Cardiac fibroblast (primary cell): ENCODE measurements at places on chromosomes 16 and 17.
A peak's percentile ranks its signal among the peaks of the same experiment; 100 is the strongest.

DNA sequence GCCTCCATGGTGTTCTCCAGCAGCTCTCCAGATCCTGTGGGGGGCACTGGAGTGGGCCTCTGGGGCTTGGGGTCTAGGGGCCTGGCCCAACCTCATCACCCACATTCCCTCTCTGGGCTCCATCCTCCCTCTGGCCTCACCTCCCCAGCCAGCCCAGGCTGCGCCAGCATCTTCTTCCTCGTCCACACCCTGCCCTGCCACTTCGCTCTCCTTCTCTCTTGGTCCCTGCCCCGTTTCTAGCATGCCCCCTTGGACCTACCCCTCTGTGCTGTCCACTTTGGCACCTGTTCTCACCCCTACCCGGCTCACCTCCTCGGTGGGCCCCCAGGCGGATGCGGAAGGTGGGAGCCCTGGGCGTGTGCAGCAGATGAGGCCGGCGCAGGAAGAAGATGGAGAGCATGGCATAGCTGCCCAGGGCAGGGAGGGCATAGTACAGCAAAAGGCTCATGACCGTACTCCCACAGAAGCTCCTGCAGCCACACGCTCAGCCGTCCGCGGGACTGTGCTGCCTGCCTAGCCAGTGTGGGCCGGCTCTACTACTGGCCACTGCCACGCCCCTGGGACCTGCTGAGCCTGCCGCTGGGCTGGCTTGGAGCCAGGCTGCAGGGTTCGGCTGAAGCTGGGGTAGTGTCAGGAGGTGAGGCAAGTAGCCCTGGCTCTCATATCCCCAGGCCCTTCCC is at the start of gene GDPD3:
Gene GDPD3, minus strand, starts transcription at position 507 of the 680 bp plus-strand sequence. Its CDS starts 59 bp downstream, at position 448.
- no peak for DNase-seq

DNA sequence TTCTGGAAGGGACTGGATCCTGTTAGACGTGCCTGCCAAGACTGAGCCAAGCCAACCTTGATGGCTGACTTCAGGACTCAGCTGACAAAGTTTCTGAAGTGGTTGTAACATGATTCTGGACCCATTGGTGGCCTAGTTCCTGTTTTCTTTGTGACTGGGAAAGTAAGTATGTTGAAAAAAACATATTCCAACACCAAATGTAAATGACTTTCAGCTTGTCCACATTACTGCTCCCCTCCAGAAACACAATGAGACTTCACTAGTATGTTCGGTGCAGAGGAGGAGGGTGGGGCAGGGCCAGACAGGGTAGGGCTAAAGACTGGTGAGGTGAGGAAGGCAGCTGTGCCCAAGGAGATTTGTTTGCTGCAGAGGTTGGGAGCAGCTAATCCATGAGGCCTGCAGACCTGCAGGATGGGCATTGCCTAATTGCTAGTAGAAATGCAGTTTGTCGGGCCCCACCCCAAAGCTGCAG is 26.4 kb downstream of the NMT1 start:
- no peak for DNase-seq

DNA sequence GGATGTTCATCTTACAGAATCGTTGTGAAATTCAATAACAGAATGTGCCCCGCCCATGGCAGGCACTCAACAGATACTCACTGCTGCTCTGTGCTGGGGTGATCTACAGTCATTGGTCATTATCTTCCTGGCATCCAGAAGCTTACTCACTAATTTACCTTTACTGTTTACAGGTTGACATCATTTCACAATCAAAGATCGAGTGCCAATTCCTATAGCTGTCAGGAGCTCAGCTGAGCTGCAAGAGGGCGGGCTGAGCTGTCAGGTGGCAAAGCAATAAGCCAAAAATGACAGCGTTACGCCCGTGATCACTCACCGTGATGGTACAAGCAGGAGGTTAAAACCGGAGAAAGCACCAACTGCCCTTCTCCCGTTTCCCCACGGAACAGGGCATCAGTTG is 51.2 kb downstream of the LITAF start:
- DNase-seq, result no peak

DNA sequence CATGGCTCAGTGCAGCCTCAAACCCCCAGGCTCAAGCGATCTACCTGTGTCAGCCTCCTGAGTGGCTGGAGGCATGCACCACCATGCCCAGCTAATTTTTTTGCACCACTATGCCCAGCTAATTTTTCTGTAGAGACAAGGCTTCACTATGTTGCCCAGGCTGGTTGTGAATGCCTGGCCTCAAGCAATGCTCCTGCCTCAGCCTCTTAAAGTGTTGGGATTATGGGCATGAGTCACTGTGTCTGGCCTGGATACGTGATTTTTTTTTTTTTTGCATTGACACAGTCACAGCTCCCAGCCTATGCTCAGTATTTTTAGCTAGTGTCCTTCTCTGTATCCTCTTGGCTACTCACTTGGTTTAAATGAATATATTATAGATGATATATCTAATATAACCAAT is 377.0 kb upstream of the TNRC6C start:
- DNase-seq, result peak; percentile 19

DNA sequence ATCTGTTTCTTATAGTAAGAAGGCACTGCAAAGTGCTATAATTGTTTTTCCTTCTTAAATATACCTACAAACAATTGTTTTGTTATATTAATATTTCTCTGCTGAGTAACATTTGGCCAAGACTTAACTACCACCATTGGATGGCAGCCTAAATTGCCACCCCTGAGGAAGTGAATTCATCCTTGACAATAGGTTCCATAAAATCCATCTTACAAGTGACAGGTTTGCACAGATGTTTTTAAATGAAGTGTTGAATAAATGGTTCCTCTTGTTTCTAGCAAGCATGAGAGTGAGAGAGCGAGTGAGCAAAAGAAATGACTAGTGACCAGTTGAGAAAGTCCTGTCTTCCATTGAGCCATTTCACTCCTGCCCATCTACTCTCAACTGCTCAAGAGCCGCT is 8.3 kb upstream of the MPHOSPH6 start:
- DNase-seq, result no peak

DNA sequence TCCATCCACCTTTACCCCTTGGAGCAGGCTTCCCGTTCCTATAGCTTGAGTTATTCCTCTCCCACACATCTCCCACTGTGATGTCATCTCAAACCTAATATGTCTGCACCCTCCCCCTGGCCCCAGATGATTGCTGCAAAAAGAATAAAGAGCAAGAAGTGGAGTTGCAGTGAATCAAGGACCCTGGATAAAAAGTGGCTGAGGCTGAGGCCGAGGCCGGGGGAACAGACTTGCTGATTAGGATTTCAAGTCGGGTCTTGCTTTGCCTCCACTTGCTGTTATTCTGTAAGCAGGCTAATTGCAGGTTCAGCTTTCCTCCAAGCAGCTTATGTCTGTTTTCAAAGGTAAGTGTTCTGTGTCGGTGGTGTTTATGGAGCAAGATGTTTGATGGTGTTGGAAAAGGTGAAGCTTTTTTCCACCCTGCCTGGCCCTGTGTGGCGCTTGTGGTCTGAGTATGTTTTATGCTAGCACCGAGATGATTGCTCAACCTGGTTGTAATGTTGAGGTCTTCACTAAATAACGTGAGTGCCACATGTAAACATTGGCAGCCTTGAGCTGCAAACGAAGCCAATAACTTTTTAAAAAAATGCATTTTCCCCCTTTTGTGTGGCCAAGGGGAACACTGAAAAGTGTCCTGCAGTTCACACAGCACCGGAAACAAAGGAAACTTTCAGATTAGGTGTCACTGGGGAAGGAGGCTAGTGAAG is 15.4 kb downstream of the HS3ST3B1 start:
- DNase-seq, result no peak

DNA sequence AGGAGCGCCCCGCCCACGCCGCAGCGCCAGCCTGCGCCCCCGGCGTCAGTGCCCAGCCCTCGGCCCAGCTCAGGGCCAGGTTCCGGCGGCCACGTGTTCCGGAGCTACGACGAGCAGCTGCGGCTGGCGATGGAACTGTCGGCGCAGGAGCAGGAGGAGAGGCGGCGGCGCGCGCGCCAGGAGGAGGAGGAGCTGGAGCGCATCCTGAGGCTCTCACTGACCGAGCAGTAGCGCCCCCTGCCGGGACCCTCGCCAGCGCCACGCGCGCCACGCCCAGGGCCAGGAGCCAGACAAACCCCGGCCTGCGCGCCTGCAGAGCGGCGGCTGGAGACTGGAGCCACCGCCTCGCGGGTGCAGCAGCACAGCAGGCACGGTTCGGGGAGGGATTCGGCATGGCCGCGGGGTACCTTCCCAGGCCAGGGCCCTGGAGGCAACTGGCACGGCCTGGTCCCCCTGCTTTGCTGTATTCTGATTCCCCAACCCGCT is 9.3 kb downstream of the CORO6 start:
- peak; percentile 93 for DNase-seq

- no peak for DNase-seq
Observed at GRCh38 chr16:2278272-2278608, 10.3 kb upstream of the RNPS1 start.

DNA sequence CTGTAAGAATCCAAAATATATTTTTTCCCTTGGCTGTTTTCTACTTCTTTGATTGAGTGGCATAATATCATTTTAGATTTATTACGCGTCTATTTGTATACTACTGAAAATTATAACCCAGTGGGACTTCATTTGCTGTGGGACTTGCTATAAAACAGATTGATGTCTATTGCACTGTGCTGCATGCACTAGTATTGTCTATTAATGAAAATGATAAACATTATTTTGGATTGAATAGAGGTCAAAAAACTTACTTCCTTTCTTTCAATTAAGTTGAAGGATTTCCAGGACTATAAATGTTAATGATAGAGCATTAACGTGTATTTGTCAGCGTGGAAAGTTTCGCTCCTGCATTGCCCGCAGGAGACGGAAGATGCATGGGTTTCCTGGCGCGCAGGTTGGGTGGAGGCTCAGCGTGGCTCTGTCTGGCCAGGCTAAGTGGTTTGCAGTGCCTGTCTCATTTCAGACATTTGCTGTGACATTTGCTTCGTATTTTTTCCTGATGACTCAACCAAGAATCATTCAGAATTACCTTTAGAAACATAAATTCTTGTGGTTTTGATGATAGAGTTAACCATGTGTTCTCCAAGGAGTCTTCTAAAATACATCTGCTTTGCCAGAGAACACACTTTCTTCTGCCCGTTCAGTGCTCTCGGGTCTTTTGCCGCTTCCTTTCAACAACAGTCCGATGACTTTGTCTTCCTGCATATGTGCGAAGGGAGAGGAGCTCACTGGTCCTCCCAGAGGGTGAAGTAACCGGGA is 216.7 kb downstream of the RPTOR start:
- peak; percentile 81 for DNase-seq

DNA sequence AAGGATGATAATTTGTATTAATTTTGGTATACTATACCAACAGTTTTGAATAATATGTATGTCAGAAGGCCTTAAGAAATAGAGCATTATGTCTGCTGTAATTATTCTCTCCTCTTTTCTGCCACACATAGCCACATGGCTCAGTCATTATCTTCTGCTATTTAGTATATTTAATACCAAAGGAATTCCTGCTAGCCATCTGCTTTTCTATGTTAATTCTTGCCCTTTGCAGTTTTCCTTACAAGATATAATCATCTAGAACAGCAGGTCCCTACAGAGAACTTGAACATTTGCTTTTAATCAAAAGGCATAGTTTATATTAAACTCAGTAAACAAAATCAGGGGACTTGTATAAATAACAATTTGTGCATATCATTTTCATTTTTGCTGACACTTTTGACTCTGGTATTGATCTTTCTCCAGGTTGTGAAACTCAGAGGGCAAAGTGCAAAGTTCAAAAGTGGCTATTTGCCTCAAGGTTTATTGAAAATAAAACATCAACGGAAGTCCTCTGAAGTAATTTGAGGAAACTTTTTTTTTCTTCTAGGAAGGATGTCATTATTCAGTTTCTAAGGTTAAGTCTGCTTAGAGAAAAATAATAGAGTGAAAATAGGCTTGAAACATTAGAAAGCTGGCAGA is 702.0 kb downstream of the KCNJ2 start:
- no peak for DNase-seq

GRCh38 chr16:83813823-83814658 is 6.3 kb downstream of the HSBP1 start:
- peak; percentile 66 for DNase-seq

DNA sequence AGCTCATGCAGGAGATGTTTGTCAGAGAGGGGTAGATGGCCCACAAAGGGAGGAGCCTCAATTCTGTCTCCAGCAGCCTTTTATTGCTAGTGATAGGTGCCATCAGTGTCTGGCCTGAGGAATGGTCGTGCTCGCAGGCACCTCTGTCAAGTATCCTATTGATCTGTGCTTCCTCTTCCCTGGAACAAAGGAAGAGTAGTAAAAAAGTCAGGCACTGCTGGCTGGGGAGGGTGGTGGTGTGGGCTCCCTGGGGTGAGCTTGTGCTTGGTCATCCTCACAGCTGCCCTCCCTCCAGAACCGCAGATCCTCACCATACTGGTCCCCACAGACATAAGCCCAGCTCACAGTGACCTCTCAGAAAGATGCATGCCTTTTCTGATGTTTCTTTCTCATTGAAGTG is 15.0 kb upstream of the SALL1 start:
- DNase-seq, result no peak

DNA sequence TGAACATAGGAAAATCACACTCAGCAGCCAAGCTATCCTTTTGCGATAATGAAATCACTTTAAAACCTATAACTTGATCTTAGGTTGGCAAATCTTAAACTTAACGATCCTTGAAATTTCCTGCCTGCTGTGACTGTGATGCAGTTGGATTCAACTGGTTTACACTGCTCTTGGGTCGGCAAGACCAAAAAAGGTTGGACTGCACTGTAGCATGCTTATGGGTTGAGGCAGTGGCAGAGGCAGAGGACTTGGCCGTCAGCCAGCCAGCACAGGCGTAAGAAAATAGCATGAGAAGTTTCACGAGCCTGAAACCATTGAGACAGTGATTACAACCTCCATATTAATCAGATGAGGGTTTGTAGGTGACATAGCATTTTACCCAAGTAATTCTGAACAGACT is 21.4 kb downstream of the WSB1 start:
- peak; percentile 90 for DNase-seq

DNA sequence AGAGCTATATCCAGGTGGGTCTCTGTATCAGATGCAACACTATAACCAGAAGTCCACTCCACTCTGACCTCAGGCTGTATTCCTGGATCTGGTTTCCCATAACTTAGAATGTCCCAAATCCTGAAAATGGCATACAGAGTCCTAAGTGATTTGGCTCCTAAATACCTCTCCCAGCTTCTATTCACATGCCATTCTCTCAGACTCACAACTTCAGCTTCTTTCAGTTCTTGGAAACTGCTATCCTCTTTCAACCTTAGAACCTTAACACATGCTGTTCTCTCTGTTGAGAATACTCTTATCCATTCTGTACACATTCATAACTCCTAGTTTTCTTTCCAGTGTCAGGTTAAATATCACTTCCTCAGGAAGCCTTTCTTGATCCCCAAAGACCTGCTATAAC is 132.0 kb downstream of the BRIP1 start:
- DNase-seq, result no peak
